ENCODE measurements at places on chromosomes 7 and 10.

DNA sequence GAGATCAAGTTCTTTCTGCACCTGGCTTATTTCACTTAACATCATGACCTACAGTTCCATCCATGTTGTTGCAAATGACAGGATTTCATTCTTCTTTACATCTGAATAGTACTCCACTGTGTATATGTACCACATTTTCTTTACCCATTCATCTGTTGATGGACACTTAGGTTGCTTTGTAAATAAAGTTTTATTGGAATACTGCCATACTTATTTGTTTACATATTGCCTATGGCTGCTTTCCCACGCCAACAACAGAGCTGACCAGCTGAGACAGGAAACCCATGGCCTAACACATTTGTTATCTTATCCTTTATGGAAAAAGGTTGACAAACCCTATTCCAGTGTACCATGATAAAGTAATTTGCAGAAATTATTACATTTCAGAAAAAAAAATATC, 153.7 kb downstream of the GLI3 start:
- DNase-seq, result no peak

DNA sequence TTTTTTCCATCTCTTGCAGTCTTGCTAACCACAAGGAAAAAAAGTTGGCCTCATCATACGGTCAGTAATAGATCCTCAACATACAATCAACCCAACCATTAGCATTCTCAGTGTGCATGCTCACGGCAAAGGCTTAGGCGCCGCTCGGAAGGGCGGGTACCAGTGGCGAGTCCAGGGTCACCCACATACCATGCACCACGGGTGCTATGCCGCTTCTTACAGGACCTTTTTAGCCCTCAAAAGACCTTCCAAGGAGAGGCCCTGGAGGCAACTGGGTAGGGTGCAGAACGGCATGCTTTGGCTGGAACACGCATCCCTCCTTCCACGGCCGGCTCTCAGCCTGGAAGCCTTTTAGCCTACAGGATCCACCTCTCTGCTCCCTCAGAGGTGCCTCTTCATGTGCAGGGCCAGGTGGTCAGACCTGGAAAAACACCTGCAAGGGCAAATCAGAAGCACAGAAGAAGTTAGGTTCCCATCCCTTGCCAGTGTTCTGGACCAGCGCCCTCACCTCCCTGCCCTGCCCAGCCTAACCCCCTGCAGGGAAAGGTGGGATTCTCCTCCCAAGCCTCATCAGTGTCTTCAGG, 5.8 kb downstream of the KLF6 start:
- DNase-seq, result no peak

GRCh38 chr10:36188080-36188453, 546.0 kb upstream of the FZD8 start:
- DNase-seq, result no peak

GRCh38 chr7:1572111-1572822, 2.4 kb upstream of the PSMG3 start:
- no peak for DNase-seq

DNA sequence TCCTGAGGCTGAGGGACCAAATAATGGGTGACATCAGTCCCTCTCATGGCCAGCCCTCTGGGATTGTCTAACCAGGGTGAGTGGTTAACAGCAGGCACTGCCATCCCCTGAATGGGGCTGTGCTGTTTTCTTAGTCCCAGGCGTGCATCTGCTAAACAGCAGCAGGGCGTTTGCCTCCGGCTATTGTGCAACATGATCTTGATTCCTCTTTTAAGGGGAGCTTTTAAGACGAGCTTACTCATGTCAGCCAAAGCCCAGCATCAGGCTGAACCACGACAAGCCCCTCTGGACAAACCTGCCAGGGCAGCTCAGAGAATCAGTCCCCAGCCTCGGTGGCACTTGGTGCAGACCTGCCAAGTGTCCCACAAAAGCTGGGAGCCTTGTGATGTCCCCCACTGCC, 16.2 kb upstream of the IGFBP3 start:
- no peak for DNase-seq

DNA sequence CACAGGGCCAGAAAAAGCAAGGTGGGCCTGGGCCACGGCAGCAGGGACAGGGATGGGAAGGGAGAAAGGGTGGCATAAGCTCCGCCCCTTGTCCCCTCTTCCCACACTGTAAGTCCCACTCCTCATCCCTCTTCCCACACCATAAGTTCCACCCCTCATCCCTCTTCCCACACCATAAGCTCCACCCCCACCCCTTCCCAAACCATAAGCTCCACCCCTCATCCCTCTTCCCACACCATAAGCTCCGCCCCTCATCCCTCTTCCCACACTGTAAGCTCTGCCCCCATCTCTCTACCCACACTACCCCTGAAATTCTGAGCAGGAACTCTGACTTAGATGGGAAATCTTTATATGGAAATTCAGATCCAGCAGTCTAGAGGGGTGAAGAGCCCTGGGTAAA, 55.7 kb downstream of the HSPA12A start:
- DNase-seq, result no peak

GRCh38 chr10:127797339-127797738, 60.4 kb downstream of the FOXI2 start:
- DNase-seq, result no peak

- DNase-seq, result peak; percentile 19
Observed at GRCh38 chr7:10643545-10643944, 330.1 kb upstream of the PHF14 start.

GRCh38 chr10:128016423-128017060, 109.6 kb downstream of the PTPRE start:
- DNase-seq, result no peak

DNA sequence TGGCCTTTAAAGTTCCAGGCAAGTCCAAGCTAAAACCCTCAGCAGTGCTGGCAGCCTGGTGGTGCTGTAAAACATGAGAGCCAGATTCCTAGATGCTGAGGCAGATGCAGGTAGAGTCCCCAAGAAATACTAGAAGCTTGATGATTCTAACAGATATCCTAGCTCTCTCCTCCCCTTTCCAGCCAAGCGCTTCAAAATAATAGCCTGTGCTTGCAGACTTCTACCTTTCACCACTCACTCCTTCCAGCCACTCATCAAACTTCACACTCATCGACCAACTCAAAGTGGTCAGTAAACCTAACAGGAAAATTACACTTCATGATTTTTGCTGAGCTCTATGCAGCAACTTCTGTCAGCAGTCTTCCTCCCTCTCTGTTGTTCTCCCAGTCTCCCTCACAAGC, 50.2 kb downstream of the LMBR1 start:
- DNase-seq, result no peak

DNA sequence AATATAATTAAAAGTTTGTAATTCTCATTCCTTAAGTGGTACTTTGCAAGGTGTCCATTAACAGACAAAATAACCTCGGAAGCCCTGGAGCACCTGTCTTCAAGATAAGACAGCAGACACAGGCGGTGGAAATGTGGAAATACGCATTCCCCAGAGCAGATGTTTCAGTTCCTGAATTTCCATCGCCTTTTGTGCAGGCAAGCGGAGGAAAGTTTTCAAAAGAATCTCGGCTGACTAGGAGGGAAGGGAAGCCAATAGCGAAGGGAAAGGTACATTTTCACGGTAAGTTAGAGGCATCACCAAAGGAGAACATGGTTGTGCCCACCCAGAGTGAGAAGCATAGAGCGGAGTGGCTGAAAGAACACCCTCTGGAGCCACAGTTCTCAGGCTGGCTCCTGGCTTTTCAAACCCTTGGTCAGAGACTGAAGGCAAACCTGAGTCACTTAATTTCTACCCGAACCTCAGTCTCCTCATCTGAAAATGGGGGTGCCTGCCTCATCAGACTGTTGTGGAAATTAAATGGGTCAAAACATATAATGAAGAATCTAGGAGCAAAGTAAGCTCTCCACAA, 13.6 kb downstream of the CPA1 start:
- no peak for DNase-seq

GRCh38 chr7:23067271-23067670, 38.3 kb upstream of the KLHL7 start:
- DNase-seq, result no peak

DNA sequence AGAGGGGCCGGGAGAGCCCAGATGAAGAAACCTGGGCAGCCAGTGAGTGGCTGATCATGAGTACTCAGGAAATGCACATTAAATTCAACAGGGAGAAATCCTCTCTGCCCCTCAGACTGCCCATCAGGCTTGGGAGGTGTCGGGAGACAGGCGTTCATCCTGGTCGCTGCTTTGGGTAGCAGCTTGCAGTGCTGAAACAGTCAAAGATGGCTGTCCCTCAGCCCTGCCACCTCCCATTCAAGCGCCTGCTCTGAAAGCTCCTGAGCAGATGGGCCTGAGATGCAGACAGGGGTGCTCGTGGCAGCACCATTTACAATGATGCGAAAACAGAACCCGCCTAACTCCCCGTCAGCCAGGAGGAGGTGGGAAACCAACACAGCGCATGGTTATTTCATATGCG, 3.6 kb upstream of the JAKMIP3 start:
- DNase-seq, result no peak

- DNase-seq, result no peak
Observed at GRCh38 chr7:92717623-92717992, 118.8 kb downstream of the CDK6 start.

- no peak for DNase-seq
Observed at GRCh38 chr10:9331583-9332008, 1277.1 kb downstream of the GATA3 start.

- no peak for DNase-seq
Observed at GRCh38 chr10:76411729-76412435, 980.5 kb downstream of the LRMDA start.

DNA sequence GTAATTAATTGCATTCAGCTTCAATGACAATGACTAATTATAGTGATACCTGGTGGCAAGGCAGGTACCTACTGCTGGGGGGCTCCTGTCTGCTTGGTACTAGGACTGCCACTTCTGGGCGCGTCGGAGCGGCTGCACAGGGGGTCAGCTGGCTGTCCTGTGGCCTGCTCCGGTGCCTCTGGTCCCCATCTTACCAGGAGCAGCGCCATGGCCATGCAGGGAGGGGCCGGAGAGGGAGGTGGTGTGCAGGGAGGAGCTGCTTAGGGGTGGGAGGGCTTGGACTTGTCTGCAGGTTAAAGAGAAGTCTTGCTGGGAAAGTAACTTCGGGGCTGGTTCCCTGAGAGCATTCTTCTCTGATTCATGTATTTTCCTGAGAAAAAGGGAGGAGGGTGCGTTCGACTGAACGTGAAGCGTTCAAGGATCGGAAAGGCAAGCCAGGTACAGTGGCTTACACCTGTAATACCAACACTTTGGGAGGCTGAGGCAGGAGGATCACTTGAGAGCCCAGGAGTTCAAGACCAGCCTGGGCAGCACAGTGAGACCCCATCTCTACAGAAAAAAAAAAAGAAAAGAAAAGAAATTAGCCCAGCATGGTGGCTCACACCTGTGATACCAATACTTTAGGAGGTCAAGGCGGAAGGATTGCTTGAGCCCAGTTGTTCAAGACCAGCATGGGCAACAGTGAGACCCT, 15.4 kb downstream of the CUX1 start:
- DNase-seq, result no peak

GRCh38 chr10:89119651-89120050, 87.5 kb downstream of the CH25H start:
- DNase-seq, result no peak

- peak; percentile 22 for DNase-seq
Observed at GRCh38 chr7:47088329-47089067, 493.4 kb downstream of the TNS3 start.

DNA sequence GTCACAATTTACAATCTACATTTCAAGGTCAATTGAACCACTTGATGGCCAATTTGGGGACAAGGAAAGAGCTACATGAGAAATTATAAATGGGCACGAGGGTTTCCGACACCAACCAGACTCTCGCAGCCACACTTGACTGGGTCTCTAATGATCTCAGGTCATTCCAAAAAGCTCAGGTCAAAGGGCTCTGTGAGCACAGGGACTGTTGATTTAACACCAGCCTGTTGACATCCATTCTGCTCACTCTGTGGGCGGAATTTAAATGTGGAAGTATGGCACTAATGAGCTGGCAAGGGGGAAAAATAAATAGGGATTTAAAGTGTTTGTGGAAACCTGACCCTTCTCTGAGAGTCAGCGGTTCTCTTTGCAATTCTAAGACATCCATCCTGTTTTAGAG, 810.7 kb upstream of the AUTS2 start:
- no peak for DNase-seq

Data from activated CD4-positive, alpha-beta T cell treated with anti-CD3 and anti-CD28 coated beads, Interleukin-2, amount 10 ng/mL, durations not matched to agents 7 days and 5 days (primary cell).